ENCODE measurements at places on chromosomes 2 and 18.

DNA sequence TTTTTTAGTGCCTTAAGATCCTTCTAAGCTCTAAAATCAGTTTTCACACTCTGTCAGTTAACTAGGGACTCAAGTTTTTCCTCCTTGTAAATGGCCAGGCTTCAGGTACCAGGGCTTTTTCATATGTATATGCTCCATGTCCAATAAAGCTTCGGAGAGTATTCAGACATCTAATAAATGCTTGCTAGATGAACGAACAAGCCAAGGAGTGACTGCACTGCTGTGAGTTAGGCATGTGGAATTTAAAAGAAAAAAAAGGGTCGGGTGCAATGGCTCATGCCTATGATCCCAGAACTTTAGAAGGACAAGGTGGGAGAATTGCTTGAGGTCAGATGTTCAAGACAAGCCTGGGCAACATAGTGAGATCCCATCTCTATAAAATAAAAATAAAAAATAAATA, 81.9 kb downstream of the CDH2 start:
- no peak for DNase-seq

DNA sequence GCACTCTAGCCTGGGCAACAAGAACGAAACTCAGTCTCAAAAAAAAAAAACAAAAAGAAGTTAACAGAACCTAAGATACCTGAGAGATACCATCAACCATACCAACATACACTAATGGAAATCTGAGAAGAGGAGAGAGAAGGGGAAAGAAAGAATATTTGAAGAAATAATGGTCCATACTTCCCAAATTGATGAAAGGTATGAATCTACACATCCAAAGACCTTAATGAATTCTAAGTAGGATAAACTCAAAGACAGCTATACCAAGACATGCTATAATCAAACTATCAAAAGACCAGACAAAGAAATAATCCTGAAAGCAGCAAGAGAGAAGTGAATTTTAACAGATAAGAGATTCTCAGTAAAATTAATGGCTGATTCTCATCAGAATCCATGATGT, 109.6 kb downstream of the TRABD2A start:
- DNase-seq: no peak

GRCh38 chr2:144159240-144159639, 360.7 kb downstream of the ZEB2 start:
- DNase-seq: no peak

GRCh38 chr2:216619411-216620393, 13.5 kb upstream of the IGFBP2 start:
- no peak for DNase-seq

DNA sequence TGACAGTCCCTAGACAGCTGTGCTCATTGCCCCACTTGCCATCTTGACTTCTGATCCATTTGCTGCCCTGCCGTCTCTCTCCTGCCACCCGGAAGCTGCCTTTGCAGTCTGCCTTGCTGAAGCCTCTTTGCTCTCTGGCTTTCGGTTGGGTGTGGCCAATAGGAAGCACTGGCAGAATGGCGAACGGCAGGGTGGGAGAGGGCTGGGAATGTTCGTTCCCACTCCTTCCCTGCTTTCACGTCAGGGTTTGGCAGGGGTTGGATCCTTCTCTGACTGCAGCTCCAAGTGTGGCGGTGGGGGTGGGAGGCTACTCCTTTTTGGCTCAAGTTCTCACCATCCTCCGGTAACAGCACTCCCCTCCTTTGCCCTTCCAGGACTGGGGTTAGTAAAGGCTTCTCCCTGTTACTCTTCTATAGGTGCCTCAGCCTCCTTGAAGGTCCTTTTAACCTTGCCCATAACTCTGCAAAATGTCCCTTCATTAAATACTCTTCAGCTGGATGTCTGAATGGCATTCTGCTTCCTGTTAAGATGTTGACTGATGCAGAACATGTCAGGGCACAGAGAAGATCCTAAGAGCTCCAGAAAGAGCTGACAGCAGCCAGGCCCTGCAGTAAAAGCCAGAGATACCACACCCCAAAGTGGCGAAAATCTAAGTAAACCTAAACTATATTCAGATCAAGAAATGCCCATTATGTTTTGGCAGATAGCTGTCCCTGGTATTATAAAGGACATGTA, 299.7 kb downstream of the CDCA7 start:
- DNase-seq: no peak

DNA sequence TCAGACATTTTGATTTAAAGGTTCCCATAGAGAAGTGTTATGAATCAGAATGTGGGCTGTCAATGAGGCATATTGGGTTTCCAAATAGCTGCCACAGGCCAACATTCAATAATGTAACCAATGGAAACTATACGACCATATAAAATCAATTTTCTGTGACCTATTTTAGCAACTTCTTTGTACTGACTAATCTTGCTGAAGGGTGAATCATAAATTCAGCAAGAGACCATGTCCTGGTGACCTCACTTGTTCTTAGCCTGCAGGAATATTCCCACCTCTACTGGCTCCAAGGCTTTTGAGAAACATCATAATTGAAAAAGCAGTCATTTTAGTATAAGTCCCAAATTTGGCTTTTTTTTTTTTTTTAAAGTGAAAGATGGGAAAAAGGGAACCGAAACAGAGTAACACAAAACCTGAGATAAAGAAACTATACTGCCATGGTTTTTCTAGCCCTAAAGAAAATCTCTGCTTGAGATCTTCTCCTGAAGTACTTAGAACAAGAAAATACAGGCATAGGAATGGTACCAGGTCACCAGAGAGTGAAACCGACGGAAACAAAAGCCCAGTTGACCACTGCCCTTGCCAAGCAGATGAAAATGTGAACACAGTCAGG, 32.1 kb downstream of the PLEKHM3 start:
- DNase-seq: no peak

- DNase-seq: no peak
These were observed 680 bp downstream of the ATP5F1A start for GRCh38 chr18:46097431-46097800.

DNA sequence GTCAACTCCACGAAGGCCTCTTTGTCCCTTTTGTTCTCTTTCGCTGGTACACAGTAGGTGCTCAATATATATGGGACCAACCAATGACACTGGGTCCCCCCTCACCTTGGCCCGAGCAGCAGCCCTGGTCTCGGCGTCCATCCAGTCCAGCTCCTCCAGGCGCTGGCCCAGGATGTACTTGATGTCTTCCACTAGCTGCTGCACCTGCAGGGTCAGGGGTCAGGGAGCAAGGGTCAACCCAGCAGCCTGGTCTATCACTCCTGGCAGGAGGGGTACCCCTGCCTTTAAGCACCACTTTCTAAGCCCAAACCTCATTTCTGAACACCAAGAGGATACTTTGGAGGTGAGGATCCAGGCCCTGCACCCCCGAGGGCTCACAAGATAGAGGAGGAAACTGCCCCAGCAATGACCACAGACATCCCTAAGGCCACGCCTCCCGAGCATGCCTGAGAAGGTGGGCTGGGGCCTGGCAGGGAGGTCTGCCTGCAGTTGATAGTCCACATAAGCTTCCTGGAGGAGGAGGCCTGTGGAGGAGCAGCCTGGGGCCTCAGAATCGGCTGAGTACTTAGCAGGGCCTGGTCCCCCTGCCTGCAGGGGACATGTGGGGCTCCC, 4.2 kb downstream of the ECEL1 start:
- peak; percentile 18 for DNase-seq

- no peak for DNase-seq
These were observed 45.3 kb downstream of the ACOXL start for GRCh38 chr2:110777531-110778311.

- peak; percentile 38 for DNase-seq
These were observed 23.6 kb downstream of the SUCLG1 start for GRCh38 chr2:84435345-84436025.

DNA sequence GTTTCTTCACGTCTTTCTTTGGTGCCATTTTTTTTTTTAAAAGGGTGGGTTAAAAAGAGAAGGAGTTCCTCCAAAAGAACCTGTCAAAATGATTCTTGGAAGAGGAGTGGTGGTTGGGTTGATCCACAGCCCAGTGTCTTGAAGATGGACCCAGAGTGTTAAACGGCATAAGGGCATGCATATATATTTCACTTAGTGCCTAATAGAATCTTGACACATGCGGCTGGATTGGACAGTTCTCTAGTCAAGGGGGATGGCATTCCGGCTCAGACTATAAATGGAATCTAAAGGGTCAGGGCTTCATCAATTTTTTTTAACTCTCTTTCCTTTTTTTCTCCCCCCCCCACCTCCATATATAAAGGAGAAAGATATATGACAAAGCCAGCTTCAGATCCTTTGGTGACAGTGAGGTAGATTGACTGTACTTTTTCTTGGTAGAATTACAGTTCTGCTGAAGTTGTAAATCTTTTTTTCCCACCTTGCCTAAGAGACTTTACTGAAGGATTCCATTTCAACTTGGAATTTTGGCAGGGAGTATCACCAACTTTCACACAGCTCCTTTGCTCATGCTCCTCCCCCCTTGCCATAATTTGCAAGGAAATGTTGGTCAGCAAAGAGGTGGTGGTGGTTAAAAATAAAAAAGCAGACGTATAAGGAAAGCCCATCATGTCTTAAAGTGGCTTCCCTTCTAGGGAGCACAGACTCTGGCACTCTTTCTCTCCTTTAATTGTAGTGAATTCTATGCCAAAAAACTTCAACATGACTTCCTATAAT, at the start of gene MYL1:
TSS of gene MYL1 (minus strand) at position 160 of the 774 bp plus-strand sequence. CDS start at position 28, 132 bp downstream.
- no peak for DNase-seq

GRCh38 chr2:186532891-186533290, 46.8 kb downstream of the ZC3H15 start:
- DNase-seq: no peak

GRCh38 chr2:12990523-12990922, 273.8 kb downstream of the TRIB2 start:
- no peak for DNase-seq

DNA sequence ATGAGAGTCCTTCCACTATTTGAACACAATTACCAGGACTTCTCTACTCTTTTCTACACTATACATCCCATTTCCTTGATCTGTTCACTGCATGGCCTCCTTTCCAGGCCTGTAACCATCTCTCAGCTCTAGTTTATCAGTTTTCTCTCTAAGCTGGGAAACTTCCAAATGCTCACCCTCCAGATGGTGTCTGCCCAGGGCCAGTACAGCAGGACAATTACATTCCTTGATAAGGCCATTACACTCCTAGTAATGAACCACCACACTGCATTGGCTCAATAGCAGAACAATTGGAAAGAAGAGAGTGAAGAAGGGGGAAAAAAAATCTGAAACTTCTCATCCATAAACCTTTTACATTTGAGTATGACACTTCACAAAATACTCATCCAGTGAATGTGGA, 359.1 kb downstream of the ALK start:
- no peak for DNase-seq

DNA sequence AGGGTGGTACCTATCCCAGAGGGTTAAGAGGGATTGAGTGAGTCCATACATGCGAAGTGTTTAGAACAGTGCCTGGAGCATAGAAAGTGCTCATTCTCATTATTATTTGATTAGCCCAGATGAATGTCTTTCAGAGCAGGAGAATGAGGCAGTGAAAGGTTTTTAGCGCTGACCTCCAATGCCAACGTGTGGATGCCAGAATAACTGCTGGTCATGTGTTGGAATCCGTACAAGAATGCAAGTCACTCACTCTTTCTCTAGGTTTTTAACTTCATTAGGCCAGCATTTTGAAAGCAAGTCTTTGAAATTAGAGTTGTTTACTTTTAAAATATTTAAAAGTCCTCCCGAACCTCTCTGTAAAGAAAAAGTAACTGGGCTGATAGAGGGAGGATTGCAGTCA, 374.2 kb downstream of the EN1 start:
- no peak for DNase-seq

DNA sequence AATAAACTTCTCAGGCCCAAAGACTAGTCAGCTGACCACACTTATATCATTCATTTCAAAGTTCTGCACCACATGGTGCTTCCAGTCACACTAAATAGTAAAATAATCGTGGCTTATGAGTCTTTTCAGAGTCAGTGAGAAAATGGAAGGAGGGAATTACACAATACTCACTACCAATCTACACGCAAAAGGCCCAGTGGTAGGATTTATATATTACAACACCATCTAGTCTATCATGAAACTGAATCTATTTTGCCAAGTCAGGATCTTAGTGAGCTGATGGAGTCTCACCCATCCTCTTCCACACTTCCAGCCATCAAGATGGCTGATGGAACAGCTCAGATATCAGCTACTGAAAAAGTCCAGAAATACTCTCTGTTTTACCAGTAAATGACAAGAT, 21.9 kb downstream of the INO80D start:
- DNase-seq: no peak

DNA sequence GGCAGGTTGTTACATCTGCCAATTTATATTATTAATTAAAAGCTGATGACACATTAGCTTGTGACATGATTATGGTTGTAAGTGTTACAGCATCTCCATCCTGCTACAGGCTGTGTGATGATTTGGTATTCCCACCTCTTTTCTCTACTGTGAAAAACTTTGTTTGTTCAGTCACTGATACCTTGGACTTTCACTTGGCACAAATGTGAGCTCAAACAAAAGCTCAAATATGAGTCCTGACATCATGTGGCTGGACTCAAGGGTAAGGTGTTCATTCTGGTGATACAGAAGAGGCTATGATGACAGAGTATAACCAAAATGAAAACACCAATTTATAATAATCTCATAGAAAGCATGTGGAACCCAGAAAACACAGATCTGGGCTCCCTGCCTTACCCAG, 11.4 kb upstream of the IL36A start:
- no peak for DNase-seq

GRCh38 chr18:9986156-9986930, 72.5 kb downstream of the VAPA start:
- no peak for DNase-seq

DNA sequence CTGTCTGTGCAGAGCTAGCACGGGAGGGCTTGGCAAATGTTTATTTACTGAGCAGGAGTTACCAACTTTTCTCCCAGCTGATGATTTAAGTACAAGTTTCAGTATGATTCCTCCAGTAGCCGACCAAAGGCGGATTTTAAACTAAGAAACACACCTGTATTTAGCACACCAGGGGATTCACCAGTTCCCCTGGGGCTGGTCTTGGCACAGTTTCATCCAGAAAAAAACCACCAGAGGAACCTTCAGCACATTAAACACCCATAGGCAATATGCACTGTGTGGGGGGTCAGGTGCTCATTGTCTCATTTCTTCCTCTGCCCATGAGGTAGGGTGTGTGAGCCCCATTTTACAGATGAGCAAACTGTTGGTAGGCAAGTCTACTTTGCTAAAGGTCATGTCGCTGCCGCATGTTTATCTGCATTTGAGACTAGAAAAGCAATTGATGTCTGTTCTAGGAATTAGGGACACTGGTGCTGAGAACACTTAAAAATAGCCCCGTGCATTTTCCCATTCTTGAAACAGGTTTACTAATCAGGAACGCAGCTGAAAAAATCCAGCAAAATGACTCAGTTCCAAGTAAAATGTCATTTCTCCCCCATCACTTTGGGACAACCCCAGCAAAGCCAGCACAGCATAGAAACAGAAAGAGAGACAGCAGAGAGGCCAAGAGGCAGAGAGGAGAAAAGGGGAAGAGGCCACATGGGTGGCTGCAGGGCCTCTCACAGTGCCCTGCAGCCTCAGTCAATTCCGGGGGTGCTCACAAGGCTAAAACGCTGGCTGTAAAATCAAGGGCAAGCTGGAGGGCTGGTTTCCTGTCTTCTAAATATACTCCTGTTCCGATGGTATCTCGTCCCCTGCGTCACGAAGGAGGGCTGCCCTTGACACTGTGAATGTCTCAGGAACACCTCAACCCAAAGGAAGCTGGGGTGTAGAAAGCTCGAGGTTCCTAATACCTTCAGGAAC, 166.8 kb upstream of the ID2 start:
- peak; percentile 52 for DNase-seq
